ENCODE measurements at places on chromosomes 11 and 22. TPM values are rescaled to one million over a fixed set of nuclear protein-coding genes. Genes with fewer than 3 reads are reported as not detected.

Gene FXYD2
- 10.5 TPM for total RNA-seq

- DNase-seq: peak; percentile 62
Measured at GRCh38 chr11:65419772-65420481, 2.7 kb upstream of the NEAT1 start.

DNA sequence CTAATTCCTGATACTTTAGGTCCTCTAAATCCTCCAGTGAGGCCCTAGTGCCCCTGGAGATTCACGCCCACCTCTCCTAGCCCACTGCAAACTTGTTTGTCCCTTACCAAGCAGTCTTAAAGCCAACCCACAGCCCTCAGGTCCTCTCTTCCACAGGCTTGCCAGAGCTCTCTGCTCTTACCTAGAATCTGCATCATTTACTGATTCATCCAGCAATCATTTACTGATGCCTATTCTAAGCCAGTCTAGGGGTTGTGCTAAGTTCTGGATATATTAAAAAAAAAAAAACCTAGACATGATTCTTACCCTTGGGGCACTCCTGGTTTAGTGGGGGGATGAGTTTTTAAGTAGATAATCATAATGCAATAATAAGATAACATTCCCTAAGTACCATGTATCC lies 43.0 kb upstream of the PLET1 start:
- no peak for DNase-seq

- no peak for DNase-seq
Measured at GRCh38 chr11:69134957-69135356, 20.8 kb upstream of the SMIM38 start.

DNA sequence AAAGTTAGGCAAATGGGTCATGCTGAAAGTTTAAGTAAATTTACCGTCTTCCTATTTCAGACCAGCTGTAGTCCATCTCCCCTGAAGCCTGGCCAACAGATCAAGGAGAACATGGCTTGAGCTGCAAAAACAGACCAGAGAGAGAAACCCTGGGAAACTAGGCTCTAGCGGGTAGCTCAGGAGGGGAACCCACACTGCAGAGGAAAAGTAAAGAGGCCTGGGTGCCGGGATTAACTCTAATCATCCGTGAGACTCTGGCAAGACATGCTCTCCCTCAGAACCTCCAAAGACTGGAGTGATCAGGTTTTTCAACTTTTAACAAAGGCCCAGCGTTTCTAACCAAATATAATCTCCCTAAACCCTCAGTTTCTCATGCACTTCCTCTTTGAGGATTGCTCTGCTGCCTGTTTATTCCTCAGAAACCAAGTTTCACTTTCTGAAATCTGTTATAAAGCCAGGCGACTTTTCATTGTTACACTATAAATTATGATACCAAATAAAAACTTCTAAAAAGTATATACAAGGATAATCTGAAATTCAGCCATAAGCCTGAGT lies 67.5 kb downstream of the GAB2 start:
- no peak for DNase-seq

DNA sequence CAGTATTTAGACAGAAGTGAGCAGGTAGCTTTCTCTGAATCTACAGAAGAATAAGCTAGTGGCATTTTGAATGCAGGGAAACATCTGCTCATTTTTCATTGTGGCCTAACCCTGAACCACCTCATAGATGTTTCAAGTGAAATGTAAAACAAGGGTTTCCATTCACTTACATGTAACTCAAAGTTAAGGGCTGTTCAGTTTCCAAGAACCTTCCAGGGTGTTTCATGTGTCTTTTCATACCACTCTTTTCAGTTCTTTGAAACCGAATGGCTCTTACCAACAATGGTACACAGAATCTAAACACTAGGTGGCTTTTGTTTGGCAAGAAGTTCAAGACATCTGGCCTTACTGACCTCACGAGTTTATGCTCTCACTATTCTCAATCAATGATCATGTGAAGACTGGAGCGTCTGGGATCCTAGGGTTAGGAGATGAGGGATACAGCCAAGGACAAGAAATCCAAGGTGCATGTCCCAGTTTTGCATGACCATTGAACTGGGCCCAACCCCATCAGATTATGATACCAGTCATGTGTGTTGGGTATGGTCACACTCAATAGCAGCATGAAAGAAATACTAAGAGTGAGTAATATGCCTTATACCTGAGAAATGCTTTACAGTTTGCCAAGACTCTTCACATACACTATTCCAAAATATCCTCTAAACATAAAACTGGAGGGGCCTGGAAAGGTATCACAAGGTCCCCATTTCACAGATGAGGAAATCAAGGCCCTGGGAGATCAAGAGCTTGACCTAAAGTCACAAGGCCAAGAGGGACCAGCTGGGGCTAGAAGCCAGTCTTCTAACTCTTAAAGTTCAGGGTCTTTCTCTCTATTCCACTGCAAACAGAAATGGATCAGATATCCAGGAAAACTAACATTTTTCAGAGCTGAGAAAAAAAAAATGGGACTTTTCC lies 92.7 kb downstream of the ETS1 start:
- DNase-seq: no peak

DNA sequence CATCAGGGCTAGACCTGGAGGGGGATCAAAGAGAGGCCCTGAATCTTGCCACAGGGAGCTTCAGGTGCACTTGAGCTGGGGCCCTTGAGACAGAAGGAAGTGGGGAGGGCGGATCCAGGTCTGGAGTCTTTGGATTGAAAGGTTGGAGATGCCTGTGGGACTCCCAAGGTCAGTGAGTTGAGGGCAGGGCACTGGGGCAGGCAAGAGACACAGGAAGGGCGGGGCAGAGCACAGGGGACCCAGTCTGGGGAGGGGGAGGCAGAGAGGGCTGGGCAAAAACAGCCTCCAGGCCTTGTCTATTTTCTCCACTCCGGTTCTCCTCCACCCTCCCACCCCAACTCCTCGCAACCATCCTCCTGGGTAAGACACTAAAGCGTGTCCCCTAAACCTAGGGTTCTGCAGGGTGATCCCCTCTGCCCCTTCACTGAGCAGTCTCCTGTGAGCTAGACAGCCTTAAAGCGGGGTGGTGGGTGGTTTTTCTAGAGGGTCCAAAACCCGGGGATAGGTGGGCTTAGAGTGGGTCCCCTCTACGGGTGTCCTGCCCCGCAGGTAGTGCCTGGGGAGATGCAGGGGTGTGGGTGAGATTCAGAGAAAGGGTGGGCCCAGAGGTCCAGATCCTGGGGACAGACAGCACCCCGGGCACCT lies 38.6 kb upstream of the CELSR1 start:
- no peak for DNase-seq

DNA sequence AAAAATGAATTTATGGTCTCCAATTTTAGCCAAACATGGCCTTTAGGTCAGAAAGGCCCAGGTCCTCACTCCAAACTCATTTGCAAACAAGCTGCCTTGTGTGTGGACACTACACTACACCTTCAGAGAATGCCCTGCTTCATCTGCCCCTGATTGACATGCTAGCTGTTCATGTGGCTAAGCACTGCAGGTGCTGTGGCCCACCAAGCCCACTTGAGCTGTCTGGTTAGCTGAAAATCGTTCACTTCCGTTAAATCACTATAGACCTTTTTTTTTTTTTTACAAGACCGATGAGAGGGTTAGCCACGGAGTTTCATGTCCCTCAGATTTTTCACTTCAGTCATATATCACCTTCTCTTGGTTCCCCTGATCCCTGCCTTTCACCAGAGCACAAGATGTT lies 39.3 kb downstream of the NF2 start:
- DNase-seq: no peak

GRCh38 chr22:19820880-19821522 lies 33.7 kb downstream of the GNB1L start:
- DNase-seq: no peak

Gene SOX6
- total RNA-seq: not detected

DNA sequence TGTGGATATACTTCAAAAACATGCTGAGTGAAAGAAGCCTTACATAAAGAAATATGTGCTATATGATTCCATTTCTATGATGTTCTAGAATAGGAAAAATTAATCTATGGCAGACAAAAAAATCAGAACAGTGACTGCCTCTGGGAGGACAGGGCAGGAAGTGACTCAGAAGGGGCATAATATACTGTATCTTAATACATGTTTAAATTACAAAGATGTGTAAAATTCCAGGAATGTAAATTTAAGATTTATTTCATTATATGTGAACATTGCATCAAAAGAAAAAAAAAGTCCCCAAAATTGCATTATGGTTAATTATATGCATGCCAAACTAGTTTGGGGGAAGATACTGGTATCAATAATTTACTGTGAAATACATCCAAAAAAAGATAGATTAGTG lies 32.2 kb downstream of the SBF2 start:
- DNase-seq: no peak

- DNase-seq: no peak
Measured at GRCh38 chr11:11346303-11346702, 6.7 kb downstream of the CSNK2A3 start.

- no peak for DNase-seq
Measured at GRCh38 chr11:122313581-122313980, 197.6 kb upstream of the BLID start.

Gene GNG3
- total RNA-seq: not detected

- no peak for DNase-seq
Measured at GRCh38 chr11:134845474-134846327, 433.7 kb upstream of the B3GAT1 start.

- DNase-seq: no peak
Measured at GRCh38 chr11:62687508-62688396, 1.6 kb downstream of the LRRN4CL start.

Gene MS4A8
- not detected for total RNA-seq

DNA sequence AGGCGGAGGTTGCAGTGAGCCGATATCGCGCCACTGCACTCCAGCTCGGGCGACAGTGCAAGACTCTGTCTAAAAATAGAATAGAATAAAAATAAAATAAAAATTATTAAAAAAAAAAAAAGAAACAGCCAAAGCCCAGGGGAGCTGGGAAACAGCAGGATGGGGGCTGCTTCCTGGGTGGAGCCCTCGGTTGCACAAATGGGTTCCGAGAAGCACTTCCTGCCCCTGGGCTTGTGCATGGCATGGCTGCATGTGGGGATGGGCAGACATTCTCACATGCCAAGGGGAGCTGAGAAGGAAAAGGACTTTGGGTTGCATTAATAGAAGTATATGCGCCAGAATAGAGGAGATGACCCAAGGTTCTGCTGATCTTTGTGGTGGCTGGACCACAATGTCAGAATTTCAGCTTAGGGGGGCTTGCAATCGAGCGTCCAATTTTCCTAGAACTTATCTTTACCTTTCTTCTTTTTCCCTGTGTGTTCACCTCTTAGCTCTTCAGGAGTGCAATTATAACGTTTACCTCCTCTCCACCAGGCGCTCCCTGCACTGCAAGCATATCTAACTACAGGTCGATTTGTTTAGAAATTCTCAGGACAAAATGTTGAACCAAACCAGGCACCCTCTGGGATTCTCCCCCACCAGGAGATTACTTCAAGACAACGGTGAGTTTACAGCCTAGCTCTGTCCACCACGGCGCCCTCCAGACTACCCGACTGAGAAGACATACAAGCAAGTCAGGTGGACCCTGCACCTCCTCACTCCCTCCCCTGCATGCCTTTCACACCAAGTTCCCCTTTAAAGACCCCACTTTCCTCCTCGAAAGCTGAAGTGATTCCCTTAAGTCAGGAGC lies 53.2 kb downstream of the SHISAL1 start:
- no peak for DNase-seq

GRCh38 chr11:64276653-64277431 lies 7.6 kb downstream of the BAD start:
- no peak for DNase-seq

DNA sequence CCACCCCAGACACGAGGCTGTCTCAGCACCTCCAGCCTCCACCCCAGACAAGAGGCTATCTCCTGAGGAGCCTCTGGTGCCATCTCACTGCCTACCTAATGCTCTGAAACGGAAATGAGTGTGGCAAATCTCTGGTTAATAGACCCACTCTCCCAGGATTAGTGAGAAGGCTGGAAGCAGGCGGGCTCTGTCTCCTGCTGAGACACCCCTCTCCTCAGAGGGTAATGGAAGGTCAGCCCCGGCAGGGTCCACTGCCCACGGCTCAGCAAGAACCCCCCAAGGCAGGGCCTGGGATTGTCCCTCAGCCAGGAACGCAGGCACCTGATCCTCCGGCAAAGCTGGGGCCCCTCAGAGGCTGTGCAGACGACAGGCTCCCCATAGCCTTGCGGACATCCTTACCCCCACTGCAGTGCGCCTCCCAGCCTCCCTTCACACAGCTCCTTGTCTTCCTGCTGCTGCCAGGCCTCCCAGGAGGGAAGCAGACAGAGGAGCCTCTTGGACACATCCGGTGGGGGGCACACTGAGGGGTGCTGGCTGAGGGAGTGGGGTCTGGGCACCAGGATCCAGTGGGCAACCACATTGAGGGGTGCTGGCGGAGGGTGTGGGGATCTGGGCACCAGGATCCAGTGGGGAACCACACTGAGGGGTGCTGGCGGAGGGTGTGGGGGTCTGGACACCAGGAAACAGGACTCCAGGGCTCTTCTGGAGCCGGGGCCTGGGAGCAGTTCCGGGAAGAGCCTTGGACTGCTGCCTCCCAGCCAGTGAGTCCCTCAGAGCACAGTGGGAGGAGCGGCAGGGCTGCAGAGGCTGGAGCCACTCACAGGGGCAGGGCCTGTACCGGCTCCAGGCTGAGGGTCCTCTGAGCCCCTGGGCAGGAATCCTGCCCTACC lies 13.1 kb downstream of the CHID1 start:
- DNase-seq: no peak

GRCh38 chr22:46583571-46583970 lies 36.6 kb upstream of the GRAMD4 start:
- no peak for DNase-seq

Gene UBXN1
- total RNA-seq: 178 TPM

- DNase-seq: no peak
Measured at GRCh38 chr11:83222499-83222898, 29.0 kb downstream of the ANKRD42 start.

Gene CCDC116
- 0.19 TPM for total RNA-seq

DNA sequence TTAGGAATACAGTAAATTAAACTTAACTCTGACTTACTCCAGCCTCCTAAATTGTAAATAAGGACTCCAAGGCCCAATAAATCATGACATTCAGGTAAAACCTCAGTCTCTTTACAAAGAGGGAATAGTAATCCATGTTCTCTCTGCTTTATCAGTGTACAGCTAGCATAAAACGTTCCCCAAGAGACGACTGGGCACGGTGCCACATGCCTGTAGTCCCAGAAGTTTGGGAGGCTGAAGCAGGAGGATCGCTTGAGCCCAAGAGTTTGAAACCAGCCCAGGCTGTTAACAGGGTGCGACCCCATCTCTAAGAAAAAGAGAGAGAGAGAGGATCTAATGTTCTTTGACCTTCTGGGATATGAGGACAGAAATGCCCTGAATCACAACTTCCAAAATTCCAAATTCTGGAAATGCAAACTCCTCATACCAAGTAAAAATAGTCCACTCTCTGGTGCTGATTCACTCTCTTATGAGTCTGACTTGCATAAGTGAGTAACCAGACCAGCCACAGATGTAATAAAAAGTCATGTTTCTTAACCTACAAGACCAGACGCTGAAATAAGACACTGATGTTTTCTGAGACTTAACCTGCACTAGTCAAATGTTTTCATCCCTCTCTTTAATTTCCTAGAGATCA lies 25.5 kb downstream of the NNMT start:
- no peak for DNase-seq

- no peak for DNase-seq
Measured at GRCh38 chr11:115737875-115738274, 233.7 kb upstream of the CADM1 start.

GRCh38 chr22:22928666-22929380 lies 41.2 kb downstream of the IGLL5 start:
- DNase-seq: peak; percentile 79
